ENCODE measurements at places on chromosomes 13 and 19.

GRCh38 chr19:46722004-46722380, 5.1 kb upstream of the PRKD2 start:
- no peak for DNase-seq

DNA sequence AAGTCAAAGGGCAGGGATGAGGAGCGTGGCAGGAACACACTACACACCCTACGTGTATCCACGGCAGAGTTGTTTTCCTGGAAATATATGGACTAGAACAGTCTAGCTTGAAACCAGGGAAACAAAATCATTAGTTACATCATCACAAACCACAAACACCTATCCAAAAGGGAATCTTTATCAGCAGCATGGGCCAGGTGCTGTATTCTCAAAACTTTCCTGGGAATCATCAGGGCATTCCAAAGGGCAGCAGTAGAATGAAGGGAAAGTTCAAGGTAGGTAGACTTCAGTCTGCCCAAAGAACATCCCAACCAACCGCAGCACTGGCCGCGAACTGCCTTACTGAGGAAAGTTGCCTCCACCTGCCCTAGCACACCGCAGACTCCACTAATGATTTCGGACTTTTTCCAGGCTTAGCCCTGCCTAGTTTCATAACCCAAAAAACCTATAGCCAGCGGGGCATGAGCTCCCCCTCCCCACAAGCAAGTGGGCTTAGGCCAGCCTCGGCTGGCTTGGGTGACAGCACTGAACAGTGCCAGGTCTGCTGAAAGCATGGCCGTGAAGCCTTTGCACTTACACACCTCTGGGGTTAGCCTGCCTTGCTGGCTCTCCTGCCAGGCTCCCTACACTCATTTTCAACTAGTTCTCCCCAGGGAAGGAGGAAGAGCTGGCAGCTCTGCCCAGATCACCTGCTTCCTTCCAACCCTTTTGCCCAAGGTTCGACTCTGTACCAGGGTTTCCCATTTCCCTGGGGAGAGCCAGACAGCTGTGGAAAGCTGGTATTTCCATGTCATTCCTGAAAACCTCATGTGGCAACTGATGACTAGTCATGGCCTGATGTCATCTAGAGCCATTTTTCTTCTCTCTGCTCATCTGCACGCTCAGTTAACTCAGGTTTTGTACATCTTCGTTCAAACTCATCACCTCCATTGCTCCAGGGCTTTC, 77.3 kb upstream of the UBAC2 start:
- DNase-seq = no peak

- no peak for DNase-seq
Observed at GRCh38 chr13:39451301-39451700, 151.7 kb downstream of the LHFPL6 start.

DNA sequence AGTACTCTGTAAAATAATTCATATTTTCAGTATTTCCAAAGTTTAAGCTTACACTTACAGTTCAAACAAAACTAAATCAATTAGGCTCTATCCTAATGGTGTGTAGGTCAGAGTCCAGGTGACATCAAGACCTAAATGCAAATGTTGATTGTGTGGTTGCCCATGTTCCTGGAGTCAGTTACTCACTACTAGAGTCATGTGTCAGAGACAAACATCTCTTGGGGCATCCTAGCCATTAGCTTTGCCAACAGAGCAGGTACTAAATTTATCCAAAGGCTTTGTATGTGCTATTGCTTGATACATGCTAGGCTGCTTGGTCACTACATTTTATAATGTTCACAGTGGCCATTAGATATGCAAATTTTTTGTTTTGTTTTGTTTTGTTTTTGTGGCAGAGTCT, 11.7 kb downstream of the SPRY2 start:
- DNase-seq = no peak

- DNase-seq = peak; percentile 60
Observed at GRCh38 chr19:3061182-3062161, 823 bp downstream of the TLE5 start.

GRCh38 chr19:23259961-23260360, 9.8 kb upstream of the ZNF724 start:
- DNase-seq = no peak

DNA sequence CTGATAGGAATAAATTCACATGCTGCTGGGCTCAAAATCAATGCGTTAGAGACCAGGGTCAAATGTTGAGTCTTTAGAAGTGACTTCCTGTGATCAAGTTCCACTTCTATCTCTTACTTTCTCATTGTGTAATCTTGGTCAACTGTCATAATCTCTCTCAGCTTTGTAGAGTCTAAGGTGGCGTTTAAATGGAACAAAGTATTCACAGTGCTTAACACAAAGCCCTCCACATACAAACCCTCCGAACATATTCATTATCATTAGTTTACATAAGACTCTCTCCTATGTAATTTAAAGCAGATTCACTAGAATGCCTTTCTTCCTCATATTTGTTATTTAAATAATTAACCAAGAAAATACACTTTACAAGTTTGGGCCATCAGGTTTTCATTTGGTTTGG, 1044.1 kb downstream of the EFNB2 start:
- DNase-seq = no peak

GRCh38 chr19:4911314-4911713, 2.0 kb downstream of the UHRF1 start:
- no peak for DNase-seq

DNA sequence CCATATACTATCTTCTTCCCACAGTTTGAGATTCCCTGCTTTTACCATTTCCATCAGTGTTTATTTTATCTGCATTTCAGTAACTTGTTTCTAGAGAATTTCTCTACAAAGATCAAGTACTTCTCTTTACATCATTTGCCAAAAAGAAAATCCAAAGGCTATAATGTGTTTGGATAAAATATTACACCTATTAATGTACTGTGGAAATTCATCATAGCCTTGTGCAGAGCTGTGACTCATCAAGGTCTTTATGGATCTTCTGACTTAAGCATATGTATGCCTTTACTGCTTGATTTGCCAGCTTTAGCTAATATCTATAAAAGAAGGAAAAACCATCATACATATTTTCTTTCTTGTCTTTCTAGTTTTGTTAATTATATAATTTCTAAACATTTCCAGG, 9.6 kb upstream of the HTR2A start:
- DNase-seq = no peak

- no peak for DNase-seq
Observed at GRCh38 chr13:81800433-81800832, 1459.5 kb upstream of the SPRY2 start.

- DNase-seq = no peak
Observed at GRCh38 chr13:113205428-113205931, 3.0 kb downstream of the PCID2 start.

DNA sequence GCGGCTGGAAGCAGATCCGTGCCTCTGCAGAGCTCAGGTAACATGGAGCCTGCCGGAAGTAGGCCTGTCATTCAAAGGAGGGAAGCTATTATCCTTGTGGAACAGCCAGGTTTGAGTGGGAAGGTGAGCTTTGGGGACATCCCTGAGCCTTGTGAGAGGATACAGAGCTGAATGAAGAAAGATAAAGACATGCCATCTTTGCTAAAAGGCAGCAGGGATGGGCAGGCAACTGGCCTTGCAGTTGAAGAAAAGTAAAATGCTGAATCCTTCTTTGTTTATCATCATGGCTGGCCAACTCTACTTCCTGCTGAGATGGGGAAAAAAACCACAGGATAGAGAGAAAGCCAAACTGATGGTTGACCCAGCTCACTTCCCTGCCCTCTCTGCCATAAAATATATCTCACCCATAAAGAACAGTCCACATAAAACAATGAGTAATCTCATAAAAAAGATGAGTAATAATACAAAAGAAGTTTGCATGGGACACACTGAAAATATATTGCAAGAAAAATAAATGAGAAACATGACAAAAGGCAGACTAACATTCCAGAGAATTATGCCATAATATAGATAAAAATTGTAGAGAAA, 226.3 kb downstream of the DLEU7 start:
- DNase-seq = no peak

DNA sequence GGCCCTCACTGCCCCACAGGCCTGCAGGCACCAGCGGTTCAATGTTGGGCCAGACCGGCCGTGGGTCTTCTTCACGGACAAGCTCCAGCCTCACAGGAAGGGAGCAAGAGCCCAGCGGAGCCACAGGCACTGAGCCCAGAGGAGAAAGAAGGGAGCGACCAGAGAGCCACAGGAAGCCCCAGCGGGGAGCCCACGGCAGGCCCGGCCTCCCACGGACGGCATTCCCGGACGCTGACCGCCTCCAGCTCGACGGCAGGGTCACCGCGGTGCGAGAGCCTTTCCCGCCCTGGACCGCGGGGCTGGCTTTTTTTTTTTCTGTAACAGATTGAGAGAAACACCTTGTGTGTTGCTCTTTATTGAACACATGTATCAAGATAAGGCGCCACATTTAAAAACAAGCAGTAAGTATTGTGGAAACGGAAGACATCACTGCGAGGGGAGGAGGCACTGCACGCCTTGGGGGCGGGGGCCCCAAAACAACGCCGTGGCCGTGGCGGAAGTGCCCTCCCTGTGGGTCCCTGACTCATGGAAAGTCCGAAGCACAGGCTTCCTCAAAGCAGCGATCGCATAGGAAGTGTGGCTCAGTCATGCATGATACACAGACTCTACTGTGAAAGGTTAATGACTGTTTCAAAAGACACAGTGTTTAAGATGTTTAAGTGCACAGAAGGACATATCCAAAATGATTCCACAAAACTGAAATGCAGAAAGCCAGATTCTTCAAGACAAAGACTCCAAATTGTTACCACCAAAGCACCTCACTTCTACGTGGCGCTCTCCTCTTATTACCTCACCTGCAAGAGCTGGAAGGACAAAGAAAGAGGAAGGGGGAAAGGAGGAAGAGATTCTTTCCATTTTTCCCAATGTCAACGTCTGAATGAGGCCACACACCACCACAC, 3.5 kb downstream of the RASA3 start:
- peak; percentile 91 for DNase-seq

- no peak for DNase-seq
Observed at GRCh38 chr19:49953416-49953815, 7.6 kb downstream of the SIGLEC11 start.

GRCh38 chr19:42109896-42110295, 22.4 kb downstream of the POU2F2 start:
- no peak for DNase-seq

DNA sequence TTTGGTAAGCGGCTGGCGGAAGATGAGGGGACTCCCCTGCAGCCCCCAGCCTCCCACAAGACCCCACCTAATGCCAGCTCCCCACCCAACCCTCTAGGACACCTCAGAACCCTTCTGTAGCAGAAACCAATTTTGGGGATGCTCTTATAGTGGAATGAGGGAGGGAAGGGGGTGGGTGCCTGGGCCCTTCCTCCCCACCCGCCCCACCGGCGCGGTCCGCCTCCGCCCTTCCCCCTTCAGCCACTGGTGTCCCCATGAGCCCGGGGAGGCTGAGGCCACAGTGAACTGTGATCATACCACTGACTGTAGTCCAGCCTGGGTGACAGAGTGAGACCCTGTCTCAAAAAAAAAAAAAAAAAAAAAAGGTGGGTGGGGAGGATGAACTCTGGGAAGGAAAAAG, 16.2 kb downstream of the TLE6 start:
- DNase-seq = no peak

DNA sequence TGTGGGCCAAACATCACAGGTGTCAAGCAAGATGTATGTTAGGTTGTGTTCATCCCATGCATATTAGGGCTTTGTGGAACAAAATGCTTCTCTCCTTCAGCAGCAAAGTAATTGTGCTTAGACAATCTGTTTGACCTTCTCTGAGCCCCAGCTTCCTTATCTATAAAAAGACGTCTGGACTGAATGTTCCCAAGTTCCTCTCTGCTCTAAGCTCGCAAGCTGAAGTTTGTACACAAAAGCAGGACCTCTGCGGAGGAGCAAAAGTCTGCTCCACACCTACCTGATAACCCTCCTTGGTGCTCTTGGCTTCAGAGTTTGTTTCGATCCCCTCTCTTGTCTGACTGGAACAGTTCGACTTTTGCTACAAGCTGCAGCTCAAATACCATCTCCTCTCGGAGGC, 95.7 kb upstream of the UBL3 start:
- DNase-seq = no peak

- no peak for DNase-seq
Observed at GRCh38 chr19:30217461-30217860, 154.7 kb upstream of the ZNF536 start.

DNA sequence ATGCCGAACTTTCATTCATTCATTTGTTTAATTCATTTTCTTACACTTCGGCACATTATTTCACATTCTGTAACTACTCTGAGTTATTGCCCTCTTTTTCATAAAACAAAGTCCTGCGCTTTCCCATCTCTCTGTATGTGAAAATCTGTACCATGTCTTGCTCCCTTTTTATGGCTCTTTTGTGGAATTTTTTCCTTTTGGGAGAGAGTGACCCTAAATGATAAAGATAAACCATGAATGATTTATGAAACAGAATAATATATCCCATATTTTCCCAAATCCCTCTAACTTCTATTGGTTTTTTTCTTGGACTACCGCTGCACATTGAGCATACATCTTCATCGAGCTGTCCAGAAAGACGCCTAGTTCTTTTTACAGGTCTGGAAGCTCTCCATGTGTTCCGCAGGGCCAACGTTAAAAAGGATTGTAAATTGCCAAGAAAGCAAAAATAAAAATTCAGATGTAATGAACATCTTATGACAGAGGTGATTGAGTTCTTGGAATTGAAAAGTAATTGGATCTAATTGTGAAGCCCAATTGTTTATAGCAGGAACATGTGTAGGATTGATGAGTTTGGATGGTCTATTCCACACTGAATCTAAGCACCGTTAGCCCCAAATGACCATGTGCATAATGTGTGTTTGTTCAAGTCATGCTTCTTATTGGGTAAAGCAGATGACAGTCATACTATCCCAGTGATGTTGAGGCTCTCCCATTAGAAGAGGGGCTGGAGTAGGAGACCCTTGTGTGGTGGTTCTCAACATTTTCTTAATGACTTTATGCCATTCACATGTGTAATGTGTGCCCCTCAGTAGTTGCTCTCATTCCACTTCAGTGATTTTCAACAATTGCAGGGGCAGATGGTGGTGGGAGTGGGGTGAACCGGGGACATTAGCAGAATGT, 378.9 kb downstream of the DLEU7 start:
- no peak for DNase-seq

DNA sequence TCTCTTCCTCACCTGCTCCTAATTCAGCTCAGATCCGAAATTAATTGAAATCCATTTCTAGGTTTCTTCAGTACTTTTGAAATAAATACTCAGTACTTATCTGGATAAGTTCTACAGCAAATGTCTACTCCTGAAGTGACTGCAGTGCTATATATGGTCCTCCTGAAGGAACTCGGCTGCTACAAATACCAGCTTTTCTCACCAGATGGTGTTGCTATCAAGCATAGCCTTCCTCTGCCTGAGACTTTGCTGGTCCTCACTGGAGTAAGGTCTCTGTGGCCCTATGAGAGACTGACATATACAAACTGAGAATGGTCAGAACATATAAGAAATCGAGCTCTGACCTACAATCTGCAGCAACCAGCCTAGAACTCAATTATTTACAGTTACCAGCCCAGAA, 161.6 kb downstream of the NDFIP2 start:
- DNase-seq = no peak

GRCh38 chr19:6226444-6227155, 53.2 kb downstream of the MLLT1 start:
- no peak for DNase-seq

GRCh38 chr19:10646456-10647159, 7.5 kb upstream of the ILF3 start:
- no peak for DNase-seq

All from activated T-cell treated with anti-CD3 and anti-CD28 coated beads, Interleukin-2, amount 50 U/mL, for 48 hours (primary cell).